T-cell (primary cell): ENCODE measurements at places on chromosomes 7 and 10. TPM values are rescaled to one million over a fixed set of nuclear protein-coding genes. Genes with fewer than 3 reads are reported as not detected.

The CNPY4 gene
- total RNA-seq = 23.9 TPM

The CYP2E1 gene
- 4.7 TPM for total RNA-seq

The SUN3 gene
- total RNA-seq = not detected

The MOGAT3 gene
- not detected for total RNA-seq

The SH2B2 gene
- 5.0 TPM for total RNA-seq

The ASB10 gene
- not detected for total RNA-seq

The GIMAP5 gene
- 265 TPM for total RNA-seq

The TMEM26 gene
- not detected for total RNA-seq

The AGAP3 gene
- total RNA-seq = 59.0 TPM

The CPED1 gene
- not detected for total RNA-seq

The HMX3 gene
- total RNA-seq = not detected
